ENCODE measurements at places on chromosomes 1 and 21.
A peak's percentile ranks its signal among the peaks of the same experiment; 100 is the strongest.

DNA sequence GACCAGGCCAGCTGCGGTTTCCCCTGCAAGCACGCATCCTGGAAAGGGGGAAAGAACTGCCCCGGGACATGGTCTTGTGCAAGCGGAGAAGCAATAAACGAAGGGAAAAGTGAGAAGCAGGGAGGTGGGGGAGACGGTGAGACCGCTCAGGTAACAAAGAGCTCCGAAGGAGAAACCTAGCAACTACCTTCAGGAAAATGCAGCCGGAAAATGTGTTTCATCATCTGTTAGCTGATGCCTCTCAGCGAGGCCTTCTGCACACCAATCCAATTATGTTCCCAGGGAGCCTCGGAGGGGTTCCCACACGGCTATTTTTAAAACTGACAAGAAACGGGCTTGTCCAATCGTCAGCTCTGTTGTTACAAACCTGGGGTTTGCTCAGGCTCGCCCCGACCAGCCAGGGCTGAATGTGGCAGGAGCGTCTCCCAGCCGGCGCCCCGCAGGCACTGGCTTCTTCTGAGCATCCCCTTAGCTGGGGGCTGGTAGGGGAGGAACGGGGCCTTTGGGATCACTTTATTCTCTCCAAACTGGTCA is 3.4 kb downstream of the RIPK4 start:
- DNase-seq = no peak

GRCh38 chr1:93349231-93350135 is 3.8 kb downstream of the DR1 start:
- DNase-seq = no peak

GRCh38 chr21:28283641-28284490 is 708.8 kb downstream of the LTN1 start:
- no peak for DNase-seq

DNA sequence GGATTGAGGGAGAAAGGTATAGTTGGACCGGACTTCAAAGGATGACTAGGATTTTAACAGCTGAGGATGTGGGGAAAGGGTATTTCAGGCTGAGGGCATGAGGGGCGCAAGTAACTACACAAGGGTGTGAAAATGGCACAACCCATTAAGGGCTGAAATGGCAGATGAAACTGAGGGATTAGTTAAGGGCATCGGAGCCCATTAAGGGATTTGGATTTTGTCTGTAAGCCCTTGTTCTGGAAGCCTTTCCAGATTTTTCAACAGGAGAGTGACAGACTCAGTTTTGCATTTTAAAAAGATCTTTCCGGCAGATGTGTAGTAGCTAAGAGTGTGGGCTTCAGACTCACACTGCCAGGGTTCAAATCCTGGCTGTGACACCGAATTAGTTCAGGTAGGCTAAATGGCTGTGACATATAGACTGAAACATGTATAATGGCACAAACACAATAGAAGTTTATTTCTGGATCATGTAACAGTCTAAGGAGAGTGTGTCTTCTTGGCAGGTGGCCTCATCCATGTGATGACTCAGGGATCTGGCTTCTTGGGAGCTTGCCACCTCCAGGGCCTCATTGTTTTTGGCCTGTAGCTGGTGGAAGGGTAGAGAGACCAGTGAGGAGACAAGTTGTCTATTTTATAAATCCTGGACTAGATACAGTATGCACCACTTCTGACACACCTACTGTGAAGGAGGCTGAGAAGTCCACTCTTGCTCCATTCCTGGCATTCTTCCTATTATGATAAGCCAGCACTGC is 49.6 kb downstream of the UBE2T start:
- DNase-seq = no peak

- DNase-seq = no peak
These were observed 351.7 kb downstream of the ZP4 start for GRCh38 chr1:237539055-237539454.

GRCh38 chr1:1907098-1907736 is 7.8 kb upstream of the CALML6 start:
- no peak for DNase-seq

- no peak for DNase-seq
These were observed 30.2 kb upstream of the C1orf105 start for GRCh38 chr1:172390301-172390682.

- DNase-seq = no peak
These were observed 17.5 kb upstream of the SUCO start for GRCh38 chr1:172515436-172515835.

DNA sequence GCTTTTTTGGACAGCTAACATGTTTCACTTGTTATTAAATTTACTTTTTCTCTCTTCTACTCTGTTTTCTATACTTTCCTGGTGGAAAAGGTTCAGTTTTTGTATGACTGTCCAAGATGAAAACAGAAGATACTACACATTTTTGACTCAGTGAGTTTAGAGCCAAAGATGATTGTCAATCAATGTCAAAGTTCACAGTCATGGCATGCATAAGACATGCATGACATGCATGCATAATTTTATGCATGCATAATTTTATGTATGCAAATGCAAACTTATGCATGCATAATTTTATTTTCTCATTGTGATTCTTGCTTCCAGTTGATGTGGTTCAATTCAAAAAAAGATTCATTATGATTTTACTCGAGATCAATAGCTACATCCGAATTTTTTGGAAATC is 48.1 kb upstream of the TMPRSS15 start:
- DNase-seq = no peak

- DNase-seq = peak; percentile 72
These were observed 7.1 kb upstream of the DR1 start for GRCh38 chr1:93338387-93339146.

- DNase-seq = no peak
These were observed 54.2 kb upstream of the ETS2 start for GRCh38 chr21:38751379-38752050.

DNA sequence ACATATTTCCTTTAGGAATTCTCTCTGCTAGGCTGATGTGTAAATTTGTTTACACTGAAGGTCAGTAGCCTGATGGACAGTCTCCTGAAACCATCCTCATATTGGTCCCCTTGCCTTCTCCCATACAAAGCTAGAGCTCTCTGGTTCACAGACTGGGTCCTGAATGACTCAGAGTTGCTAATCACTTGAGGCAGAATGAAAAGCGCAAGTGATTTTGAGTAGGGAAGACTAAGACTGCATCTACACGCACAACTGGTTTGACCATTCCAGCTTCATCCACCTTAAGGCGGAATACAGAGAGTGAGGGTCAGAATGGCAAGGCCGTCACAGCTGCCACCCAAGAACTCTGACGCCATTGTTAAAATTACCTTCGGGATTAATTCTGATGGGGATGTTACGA is 70.2 kb upstream of the KIF26B start:
- DNase-seq = no peak

GRCh38 chr1:183896466-183897048 is 91.6 kb downstream of the RGL1 start:
- DNase-seq = no peak

- DNase-seq = no peak
These were observed 40.7 kb upstream of the DHCR24 start for GRCh38 chr1:54927472-54928240.

DNA sequence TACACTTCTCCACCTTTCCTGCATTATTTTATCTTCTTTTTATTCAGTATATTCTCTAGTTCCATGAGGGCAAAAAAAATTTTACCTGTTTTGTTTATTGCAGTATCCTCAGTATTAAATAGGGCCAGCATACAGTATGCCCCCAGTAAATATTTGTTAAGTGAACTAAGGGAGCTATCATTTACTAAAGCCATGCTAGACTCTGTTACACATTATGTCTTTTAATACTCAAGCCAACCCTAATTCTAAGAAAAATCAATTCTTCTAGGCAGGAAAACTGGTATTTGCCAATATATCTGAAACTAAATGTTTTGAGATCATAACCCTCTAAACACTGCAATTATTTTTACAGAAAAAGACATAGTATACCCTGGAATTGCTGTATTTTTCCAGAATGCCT is 18.3 kb downstream of the TMEM50A start:
- DNase-seq = no peak

DNA sequence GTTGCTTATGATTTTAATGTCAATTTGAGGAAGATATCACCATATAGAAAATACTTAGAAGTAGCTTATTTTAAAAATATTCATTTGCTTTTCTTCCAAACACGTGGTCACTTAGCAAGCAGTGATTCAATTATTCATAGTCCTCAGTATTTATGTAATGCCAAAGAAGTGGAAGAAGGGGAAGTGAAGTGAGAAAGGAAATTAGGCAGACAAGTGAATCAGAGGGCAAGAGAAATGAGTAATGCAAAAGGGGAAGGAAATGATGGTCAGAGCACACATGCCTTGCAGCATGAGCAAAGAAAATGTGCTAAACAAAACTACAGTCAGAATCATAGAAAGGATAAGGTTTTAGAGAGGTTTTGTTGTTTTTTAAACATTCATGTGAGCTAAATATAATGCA is 31.8 kb downstream of the SDCCAG8 start:
- peak; percentile 85 for DNase-seq

DNA sequence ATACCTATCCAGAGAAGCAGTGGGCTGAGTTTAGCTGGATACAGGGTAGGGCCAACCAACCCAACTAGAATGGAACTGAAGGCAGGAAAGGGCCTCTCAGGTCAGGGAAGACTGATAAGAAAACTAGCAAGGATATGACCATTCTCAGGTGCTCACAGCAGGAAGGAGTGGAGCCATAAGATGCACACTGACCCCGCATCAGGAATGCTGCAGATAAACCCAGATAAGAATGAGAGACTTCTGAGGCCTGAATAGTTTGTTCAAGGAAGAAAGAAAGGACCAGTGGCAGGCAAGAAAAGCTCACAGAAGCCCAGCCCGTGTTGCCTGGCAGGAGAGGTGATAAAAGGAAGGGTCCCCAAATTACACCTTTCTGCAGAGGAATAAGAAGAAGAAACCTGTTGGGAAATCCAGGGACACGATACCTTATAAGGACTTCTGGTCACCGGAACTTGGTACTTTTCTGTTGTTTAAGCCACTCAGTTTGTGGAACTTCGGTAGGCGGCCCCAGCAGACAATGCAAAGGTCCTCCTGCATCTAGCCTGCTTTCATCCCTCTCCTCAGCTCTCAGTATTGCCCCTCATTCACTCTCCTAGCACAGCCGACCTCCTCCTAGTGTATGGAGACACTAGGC is 58.9 kb downstream of the ATP1A1 start:
- DNase-seq = no peak

DNA sequence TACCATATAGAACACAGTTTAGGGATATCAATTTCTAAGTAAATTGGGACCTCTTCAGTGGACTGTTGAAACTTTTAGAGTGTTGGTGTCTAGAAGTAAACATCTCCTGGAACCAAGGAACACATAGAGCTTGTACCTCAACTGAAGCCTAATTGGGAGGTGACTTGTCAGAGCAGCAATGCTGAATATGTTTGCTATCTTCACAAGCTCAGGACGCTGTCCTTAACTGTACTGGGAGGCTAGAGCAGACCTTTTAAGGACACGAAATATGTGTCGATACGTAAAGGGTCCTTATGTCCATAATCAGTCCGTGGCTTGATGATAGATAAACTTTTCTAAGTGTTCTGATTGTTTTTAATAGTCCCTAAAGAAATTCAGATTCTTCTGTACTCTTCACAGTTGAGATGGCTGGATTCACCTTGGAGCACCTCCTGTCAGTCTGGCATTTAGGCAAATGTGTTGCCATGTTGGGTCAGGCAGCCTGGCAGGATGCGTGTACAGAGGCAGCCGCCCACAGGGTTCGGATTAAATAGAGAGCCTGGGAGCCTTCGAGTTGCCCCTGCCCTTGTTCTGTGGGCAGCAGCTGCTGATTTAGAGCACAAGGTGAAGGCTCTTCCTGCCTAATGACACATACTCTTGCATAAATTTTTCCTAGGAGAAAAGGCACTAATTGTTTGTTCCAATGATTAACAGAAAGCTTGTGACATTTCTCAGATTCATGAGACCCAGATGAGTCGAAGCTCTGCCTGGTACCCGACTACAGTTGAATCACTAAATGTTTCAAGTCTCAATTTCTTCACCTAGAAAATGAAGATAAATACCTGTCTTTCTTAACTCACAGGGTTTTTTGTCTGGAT is 3.6 kb downstream of the ACTN2 start:
- DNase-seq = no peak

GRCh38 chr1:193104502-193104906 is 710 bp downstream of the GLRX2 start:
- DNase-seq = no peak

DNA sequence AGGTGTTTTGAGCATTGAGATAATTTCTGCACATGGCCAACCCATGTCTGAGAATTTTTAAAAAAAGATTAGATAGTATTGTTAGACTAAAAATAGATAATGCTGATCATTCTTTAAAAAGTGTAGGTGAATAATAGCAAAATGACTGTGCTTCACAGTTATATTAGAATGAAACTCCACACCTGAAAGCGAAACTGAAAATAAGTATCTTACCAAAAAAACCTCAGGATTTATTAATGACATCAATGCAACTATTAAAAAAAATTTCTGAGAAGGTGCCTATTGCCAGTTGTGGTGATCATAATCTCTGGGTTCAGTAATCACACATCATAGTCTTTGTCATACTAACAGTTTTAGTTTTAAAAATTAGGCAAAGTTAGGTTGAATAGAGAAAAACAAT is 36.5 kb downstream of the PLA2G4A start:
- no peak for DNase-seq

Measured in SW 1271 (cell line).